ENCODE measurements at places on chromosomes 1 and 21.

DNA sequence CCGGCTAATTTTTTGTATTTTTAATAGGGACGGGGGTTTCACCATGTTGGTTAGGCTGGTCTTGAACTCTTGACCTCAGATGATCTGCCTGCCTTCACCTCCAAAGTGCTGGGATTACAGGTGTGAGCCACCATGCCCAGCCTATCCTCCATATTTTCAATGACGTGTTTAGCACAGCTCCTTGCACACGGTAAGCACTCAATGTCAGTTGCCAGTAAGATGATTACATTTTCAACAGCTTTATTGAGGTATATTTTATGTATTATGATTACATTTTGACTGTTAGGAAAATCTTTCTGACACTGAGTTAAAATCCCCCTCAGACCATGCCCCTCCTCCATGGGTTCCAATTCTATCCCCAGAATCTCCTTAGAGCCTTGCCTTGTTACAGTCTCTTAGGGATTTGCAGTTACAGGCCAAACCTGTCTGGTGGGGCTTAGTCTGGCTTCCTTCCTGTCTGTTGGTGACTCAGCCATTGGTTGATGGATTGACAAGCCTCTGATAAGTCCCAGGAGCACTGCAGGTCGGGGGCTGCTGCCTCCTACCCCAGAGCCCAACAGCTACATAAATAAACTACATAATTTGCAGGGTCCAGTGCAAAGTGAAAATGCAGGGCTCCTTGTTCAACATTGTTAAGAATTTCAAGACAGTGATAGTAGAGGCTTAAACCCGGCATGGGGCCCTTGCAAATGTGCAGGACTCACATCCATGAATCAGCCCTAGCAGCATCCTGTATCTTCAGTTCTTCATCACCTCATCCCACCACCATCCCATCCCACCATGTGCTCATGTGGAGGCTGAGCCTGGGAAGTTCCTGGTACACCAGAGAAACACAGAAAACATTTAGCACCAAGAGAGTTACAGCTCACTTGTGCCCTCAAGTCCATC is 23.4 kb downstream of the COA7 start:
- no peak for DNase-seq

DNA sequence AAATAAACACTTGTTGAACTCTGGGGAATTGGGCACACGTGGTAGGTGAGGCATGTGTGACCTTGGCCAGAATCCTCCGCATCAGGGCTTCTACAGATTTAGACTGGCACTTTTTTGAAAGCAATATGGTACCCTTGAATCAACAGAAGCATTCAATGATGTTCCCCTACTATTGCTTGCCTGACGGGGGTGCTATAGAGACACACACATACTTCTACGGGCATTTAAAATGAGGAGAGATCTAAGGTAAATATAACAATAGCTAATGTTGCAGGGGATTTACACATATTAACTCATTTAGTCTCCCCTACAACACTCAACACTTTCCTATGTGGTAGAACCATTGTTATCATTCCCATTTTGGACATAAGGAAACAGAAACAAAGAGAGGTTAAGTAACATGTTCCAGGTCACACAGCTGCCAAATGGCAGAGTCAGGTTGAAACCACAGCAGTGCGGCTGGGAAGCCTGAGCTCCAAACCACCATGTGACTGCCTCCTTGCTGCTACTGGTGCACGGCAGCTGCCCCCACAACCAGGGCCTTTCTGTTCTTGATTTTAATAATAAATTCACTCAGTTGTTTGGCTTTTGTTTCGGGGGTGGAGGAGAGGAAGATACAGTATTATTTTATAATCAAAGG is 147.4 kb downstream of the ZNF281 start:
- DNase-seq, result no peak

DNA sequence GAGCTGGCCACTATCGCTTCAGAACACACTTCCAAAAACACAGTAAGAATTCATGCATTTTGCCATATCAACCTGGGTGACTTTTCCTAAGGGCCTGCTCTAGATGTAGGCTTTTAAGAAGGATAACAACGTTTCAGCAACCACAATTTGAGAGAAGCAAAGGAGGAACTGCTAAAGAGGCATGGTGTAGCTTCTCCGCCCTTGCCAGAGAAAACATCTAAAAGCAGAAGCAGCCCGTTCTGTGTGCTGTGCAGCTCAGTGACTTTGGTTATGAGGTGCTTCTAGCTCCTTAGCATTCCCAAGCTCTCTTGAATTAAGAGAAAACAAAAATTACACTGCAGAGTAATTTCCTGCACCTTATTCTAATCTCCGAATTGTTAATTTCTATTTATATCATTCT is 2.7 kb downstream of the PER3 start:
- no peak for DNase-seq

DNA sequence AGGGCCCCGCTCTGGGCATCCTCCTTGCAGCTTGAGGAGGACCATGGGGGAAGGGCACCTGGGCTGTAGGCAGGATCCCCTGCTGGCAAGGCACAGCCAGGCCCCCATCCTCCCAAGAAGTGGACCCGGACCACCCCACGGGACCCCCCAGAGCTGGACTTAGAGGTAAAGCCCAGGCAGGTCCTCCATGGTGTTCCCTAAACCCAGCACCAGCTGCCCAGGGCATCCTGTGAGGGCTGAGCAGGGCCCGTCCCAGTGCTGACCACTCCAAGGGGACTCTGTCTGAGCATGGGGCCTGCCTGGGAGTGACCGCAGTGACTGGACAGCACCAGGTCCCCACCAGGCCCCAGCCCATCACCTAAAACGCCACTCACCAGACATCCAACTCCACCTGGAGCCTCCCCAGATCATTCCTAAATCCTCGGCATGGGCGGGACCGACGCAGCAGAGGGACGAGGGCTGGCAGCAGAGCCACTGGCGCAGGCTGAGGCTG is 21.3 kb downstream of the COL6A2 start:
- DNase-seq, result no peak

GRCh38 chr1:218692808-218693207 is 347.7 kb downstream of the TGFB2 start:
- no peak for DNase-seq
